GM10248 (cell line): ENCODE measurements at places on chromosomes 11 and 22.
A peak's percentile ranks its signal among the peaks of the same experiment; 100 is the strongest.

- no peak for DNase-seq
Measured at GRCh38 chr22:45887202-45888131, 89.5 kb downstream of the WNT7B start.

- no peak for DNase-seq
Measured at GRCh38 chr11:107719557-107720302, 7.9 kb upstream of the SLN start.

DNA sequence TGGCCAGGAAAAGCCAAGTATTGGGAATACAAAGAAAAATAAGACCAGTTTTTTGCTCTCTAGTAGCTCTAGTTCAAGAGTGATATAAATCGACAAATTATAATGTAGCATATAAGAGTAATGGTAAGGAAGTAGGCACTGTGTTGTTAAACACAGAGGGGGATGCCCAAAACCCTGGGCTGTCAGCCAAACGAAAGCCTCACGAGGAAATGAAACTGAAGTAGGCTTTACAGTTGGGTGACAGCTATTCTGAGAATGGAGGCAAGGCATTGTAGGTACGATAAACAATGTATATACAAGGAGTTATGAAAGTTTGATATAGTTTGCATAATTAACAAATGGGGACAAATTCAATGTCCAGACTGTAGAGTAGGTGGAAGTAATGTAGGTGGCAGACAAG, 176.4 kb downstream of the FAM181B start:
- DNase-seq = peak; percentile 32

GRCh38 chr11:6632116-6633073, 13.2 kb upstream of the TPP1 start:
- DNase-seq = no peak

GRCh38 chr22:41198027-41198580, 7.0 kb upstream of the L3MBTL2 start:
- DNase-seq = no peak

- DNase-seq = no peak
Measured at GRCh38 chr11:47137476-47137875, 39.2 kb downstream of the ARFGAP2 start.

DNA sequence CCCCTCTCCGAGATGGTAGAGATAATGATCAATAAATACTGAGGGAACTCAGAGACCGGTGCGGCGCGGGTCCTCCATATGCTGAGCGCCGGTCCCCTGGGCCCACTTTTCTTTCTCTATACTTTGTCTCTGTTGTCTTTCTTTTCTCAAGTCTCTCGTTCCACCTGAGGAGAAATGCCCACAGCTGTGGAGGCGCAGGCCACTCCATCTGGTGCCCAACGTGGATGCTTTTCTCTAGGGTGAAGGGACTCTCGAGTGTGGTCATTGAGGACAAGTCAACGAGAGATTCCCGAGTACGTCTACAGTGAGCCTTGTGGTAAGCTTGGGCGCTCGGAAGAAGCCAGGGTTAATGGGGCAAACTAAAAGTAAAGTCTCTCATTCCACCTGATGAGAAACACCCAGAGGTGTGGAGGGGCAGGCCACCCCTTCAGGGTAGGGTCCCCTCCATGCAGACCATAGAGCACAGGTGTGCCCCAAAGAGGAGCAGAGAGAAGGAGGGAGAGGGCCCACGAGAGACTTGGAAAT, 43.2 kb downstream of the IGLL1 start:
- no peak for DNase-seq

DNA sequence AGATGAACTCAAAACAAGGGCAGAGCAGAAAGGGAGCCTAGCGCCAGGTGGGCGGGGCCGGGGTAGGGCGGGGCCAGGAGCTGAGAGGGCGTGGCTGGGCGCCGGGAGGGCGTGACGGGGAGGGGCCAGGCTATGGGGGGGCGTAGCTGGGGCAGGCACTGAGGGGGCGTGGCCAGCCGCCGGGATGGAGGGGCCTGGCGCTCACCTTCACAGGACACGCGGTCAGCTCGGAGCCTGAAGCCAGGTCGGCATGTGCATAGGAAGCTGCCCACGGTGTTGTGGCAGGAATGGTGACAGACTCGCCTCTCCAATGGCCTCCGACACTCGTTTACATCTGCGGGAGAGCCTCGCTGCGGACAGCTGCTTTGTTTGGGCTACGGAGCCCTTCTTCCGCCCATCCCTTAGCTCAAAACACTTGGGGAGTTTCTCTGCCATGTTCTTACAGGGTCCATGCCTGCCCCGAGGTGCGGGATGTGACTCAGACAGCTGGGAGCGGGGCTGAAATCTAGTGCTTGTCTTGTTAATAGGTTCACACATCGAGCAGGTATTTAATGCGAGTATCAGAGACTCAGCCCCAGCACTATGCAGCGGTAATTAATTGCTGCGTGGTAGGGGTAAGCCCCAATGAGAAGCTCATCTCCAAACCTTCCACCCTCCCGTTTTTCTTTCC, 13.4 kb downstream of the VWCE start:
- DNase-seq = peak; percentile 55

DNA sequence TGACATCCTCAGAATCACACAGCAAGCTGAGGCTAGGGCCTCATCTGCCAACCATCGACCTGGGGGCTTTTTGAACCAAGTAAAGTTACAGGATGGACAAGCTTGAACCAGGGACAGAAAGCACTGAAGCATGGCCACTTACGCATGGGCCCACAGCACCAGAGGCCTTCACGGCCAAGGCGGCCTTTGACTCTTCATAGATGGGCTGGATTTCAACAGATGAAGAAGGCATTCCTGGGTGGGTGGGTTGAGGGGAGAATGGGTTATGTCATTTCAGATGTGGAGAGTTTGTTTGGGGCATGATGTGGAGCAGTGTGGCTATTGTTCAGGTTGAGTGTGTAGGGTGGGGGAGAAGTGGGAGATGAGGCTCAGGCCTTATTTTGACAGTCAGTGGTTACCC, 60.2 kb downstream of the LRRC32 start:
- DNase-seq = no peak

- no peak for DNase-seq
Measured at GRCh38 chr22:46792061-46792796, 29.8 kb downstream of the TBC1D22A start.

GRCh38 chr11:1406571-1407485, 17.1 kb downstream of the BRSK2 start:
- DNase-seq = no peak

DNA sequence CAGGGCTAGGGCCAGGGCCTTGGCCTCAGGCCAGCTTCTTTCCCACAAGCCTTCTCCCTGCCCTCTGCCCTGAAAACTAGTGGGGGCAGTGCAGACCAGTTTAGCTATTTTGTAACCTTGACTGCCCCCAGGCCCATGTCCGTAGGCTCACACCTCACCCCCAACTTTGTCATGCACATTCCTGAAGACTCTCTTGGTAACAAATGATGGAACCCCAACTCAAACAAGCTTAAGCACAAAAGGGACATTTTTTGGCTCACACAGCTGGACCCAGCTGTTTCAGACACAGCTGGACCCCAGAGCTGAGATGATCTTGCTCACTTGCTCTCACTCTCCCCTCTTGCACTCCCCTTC, 46.6 kb downstream of the KCNQ1OT1 start:
- no peak for DNase-seq

- no peak for DNase-seq
Measured at GRCh38 chr11:114090225-114090910, 30.9 kb downstream of the ZBTB16 start.

GRCh38 chr22:36285017-36285416, 32.1 kb downstream of the APOL1 start:
- no peak for DNase-seq

DNA sequence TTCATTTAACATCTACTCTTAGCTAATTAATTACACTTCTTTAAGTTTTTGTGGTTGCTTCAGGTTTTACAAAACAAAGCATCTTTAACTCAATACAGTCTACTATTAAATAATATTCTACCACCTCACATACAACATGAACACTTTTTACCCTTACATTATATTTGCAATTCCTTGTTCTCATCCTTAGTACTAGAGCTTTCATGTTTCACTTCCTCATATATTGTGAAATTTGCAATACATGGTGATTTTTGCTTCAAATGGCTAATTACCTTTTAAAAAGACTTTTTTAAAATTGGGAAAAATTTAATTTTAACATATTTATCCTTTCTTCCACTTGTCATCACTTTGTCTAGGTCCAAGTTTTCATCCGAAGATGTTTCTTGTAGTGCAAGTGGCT, 37.5 kb downstream of the RSF1 start:
- no peak for DNase-seq

DNA sequence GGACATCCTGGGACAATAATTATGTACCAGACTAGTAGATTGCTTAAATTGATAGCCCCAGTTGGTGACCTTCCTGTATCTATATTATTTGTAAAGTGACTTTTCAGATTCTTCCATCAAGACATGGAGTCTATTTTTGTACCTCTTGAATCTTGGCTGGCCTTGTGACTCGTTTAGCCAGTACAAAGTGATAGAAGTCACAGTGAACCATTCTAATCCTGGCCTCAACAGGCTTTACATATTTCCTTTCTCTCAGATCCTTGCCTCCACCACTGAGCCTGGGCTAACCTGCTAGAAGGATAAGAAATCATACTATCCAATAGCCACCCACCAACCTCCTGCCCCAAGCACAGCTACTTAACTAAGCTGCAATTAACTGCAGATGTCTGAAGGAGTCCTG, 37.5 kb upstream of the SLC6A5 start:
- DNase-seq = no peak

DNA sequence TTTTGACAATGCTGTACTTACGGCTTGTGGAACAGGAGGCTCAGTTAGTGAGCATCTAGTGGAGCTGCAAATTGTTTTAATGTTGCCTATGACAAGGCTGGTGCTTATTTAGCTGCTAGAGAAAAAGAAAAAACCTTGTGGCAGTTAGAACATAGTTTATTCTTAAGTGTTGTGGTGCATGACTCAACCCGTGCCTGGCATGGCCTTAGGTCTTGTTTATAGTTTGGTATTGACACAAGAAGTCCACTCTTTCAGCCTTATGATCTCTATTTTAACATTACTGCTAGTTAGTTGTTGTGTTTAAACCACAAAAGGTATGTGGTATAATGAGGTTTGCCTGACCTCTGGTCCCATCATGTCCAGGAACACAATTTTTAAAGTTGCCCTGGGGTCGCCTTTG, 744.6 kb downstream of the FAM181B start:
- no peak for DNase-seq

GRCh38 chr22:33918676-33919365, 1.5 kb downstream of the LARGE1 start:
- no peak for DNase-seq

GRCh38 chr11:110859240-110859840, 147.1 kb upstream of the ARHGAP20 start:
- no peak for DNase-seq

DNA sequence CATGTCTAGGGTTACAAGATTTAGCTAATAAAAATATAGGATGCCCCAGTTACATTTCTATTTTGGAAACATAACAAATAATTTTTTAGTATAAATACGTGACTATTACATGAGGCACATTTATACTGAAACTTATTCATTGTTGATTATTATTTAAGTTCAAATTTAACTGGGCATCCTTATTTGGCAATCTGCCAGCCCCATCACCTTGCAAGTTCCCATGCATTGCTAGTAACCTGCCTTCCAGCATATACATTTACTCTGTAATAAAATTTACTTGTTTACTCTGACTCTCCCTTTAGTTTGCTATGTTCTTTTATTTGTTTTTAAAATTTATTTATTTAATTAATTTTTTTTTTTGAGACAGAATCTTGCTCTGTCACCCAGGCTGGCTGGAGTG, 654.9 kb upstream of the CCDC90B start:
- no peak for DNase-seq

GRCh38 chr11:2380807-2381350, 3.8 kb downstream of the CD81 start:
- peak; percentile 59 for DNase-seq

GRCh38 chr11:27452147-27452546, 20.4 kb downstream of the LGR4 start:
- DNase-seq = no peak

- peak; percentile 75 for DNase-seq
Measured at GRCh38 chr22:41862530-41863266, 29.8 kb downstream of the SREBF2 start.

DNA sequence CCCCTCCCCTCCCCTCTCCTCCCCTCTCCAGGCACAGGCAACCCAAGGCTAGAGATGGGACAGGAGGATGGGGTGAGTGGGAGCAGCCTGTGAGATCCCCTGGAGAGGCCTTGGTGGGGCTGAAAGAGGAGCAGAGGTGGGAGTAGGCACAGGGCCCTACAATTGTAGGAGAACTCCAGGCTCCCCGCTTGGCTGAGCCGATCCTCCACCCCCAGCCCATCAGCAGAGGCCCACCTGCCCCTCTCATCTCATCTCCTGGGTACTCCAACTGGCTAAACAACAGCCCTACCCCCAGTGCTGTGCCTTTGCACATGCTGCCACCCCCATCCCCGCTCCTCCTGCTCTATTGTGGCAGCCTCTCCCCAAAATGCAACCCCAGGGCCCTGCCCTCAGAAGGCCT, 52.0 kb upstream of the A4GALT start:
- no peak for DNase-seq

- DNase-seq = no peak
Measured at GRCh38 chr11:110133160-110133559, 40.0 kb downstream of the ZC3H12C start.

- DNase-seq = no peak
Measured at GRCh38 chr11:115894176-115894575, 390.0 kb upstream of the CADM1 start.

- DNase-seq = no peak
Measured at GRCh38 chr22:40040927-40041326, 46.2 kb downstream of the FAM83F start.

- DNase-seq = no peak
Measured at GRCh38 chr11:61067782-61068446, 34.4 kb upstream of the CD5 start.

DNA sequence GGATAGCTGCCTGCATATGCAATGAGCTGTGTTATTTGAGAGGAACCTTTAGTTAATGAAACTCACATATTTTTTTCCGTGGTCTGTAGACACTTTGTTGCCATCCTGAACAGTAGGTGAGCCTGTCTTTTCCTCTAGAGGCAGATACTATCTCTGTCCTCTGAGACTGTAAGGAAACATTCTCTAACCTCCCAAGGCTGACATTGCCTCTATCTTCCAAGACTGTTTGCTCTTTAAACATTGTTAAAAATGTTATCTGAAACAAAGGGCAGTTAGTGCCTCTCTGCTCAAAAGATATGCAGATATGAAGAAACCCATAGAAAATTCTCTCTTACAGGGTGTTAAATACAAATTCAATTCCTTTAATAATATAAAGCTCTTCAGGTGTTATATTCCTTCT, 963.8 kb upstream of the CNTN5 start:
- no peak for DNase-seq

GRCh38 chr11:83816572-83817187, 530.5 kb upstream of the CCDC90B start:
- DNase-seq = peak; percentile 14

DNA sequence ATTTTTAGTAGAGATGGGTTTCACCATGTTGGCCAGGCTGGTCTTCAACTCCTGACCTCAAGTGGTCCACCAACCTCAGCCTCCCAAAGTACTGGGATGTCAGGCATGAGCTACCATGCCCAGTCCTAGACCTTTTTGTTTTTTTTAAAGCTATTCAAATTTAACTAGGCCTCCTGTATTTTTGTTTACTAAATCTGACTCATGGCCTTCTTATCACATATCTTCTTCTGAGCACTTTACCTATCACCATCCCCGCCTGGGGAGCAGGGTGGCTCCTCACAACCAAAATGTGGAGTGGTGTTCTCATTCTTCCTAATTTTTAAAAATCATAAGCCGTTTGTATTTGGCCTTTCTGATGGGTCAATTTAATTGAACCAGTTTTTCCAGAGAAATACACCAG, 92.6 kb downstream of the DBX1 start:
- no peak for DNase-seq

- DNase-seq = no peak
Measured at GRCh38 chr22:27107386-27107785, 450.0 kb downstream of the MIAT start.

- DNase-seq = peak; percentile 82
Measured at GRCh38 chr22:31969789-31970489, 25.6 kb downstream of the YWHAH start.
